ENCODE measurements at places on chromosomes 3 and 15.
A peak's percentile ranks its signal among the peaks of the same experiment; 100 is the strongest.

GRCh38 chr3:185864767-185865166 is 39.9 kb upstream of the IGF2BP2 start:
- DNase-seq, result no peak

DNA sequence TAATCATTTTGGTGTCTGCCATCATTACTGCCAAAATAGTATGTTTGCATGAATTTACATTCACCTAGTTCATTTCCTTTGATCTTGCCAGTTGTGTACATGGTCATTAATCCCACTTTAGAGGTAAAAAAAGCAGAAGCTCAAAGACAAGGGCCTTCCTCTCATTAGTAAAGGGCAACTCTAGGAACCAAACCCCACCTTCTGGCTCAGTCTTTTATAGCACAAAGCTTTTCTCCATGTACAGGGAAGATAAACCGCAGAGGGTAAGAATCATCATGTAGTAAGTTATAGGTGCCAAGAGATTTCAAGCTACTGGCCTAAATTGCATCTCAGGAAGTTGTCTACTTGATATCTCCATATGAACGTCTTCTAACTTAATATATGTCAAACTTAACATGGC is 19.3 kb upstream of the SPG21 start:
- DNase-seq, result no peak

DNA sequence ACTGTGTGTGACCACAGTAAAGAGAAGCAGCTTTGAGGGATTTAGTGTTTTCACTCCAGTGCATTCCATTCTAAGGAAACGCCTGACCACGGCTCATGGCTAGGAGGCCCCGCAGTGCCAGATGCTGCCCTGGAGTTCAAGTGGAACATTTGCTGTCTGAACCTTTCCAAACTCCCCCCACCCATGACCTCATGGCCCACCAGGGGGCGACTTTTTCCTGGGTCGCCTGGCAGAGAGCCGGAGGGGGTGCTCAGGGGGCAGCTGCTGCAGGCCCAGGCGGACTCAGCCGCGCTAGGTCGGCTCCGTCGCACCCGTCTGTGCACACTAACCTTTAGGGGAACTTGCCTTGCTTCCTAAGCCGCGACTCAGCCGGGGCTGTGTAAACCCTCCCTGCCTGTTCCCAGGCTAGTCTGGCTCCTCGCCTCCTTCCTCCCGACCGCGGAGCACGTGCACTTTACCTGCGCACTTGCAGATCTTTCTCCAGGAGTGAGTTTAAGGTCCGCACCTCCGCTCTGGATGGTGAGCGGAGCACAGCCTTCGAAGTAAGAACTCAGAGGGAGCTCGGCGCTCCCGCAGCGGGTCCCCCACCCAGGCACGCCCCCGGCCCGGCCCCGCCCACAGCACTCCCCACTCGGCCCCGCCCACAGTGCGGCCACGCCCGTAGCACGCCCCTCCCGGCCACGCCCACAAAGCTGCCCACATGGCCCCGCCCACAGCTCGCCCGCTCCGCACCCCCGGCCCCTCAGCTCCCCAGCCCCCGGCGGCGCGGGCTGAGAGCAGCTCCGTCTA is at the start of gene OCA2:
TSS of gene OCA2 (minus strand) at position 550 of the 789 bp plus-strand sequence. CDS start 17,441 bp downstream, outside the sequence.
- no peak for DNase-seq

GRCh38 chr3:24857945-24858344 is 363.3 kb upstream of the THRB start:
- no peak for DNase-seq

GRCh38 chr3:8443829-8444791 is 57.5 kb upstream of the LMCD1 start:
- no peak for DNase-seq

DNA sequence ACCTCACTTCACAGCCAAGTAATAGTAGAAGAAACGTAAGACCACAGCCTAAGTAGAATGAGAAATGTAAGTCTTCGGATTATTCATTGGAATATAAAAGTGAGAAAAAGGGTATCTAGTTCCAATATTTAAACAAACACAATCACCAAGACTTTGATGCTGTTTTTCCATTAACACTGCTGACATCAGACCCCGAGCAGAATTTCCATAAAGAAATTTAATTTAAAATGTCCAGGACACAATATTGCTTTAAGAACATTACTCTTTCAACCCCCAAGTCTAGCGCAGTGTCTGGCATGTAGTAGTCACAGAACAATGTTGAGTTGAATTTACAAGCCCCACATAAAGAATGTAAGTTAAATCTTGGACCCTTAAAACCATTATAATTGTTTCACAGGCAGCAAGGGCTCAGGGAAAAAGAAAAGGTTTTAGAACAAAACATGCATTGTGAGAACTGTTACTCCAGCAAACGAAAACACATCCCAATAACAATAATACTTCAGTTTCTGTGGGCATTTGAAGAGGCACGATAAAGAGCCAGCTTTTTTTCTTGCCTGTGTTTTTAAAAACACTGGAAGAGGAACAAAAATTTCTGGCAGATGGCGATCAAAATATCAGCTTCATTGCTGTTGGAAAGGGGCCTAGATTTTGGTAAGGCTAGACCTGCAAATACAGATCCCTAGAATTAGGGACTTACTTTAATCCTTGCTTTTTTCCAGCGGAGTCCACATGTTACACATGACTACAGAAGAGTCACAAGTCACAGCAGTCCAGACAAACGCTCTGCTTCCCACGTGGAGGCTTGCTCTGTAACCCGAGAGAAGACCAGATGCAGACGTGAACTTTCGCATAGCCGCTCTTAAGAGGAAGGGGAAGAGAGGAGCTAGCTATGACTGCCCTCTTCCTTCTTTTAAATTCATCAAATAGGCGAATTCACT is 77.9 kb upstream of the IGSF10 start:
- DNase-seq, result no peak

DNA sequence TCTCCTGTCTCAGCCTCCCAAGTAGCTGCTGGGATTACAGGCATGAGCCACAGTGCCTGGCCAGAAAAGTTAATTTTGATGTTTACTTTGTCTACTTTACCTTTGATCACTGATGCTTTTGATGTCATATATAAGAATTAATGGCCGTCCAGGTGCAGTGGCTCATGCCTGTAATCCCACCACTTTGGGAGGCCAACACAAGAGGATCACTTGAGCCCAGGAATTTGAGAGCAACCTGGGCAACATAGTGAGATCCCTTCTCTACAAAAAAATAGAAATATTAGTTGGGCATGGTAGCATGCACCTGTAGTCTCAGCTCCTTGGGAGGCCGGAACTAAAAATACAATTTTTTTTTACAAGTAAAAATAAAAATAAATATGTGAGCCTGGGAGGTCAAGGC is 6.8 kb upstream of the INO80 start:
- DNase-seq, result no peak

DNA sequence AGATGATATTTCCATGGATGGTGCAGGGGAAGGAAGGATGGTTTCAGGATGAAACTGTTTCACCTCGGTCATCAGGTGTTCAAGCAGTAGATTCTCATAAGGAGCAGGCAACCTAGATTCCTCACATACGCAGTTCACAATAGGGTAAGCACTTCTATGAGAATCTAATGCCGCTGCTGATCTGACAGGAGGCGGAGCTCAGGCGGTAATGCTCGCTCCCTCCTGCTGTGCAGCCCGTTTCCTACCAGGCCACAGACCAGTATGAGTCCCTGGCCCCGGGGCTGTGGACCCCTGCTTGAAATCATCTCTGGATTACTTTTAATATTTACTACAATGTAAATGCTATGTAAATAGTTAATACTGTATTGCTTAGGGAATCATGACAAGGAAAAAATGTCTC is 241.8 kb downstream of the ROBO2 start:
- no peak for DNase-seq

DNA sequence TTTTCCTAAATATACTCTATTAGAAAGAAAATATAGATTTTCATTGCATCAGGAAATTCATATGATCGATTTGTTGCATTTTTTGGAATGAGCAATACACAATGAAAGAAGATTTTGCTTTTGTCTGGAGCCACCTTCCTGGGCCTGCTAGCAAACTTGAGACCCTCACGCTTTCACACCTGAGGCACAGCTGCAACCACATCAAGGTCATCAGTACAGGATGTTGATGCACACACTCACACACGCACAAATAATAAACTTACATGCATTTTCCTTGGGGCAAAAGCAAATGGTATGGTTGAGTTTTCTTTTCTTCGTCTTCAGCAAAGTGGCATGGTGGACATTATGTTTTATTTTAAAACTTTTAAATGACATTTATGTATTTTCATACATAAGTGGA is 64.8 kb upstream of the SATB1 start:
- peak; percentile 29 for DNase-seq

- DNase-seq, result no peak
Measured at GRCh38 chr15:63233667-63234423, 43.6 kb upstream of the APH1B start.

DNA sequence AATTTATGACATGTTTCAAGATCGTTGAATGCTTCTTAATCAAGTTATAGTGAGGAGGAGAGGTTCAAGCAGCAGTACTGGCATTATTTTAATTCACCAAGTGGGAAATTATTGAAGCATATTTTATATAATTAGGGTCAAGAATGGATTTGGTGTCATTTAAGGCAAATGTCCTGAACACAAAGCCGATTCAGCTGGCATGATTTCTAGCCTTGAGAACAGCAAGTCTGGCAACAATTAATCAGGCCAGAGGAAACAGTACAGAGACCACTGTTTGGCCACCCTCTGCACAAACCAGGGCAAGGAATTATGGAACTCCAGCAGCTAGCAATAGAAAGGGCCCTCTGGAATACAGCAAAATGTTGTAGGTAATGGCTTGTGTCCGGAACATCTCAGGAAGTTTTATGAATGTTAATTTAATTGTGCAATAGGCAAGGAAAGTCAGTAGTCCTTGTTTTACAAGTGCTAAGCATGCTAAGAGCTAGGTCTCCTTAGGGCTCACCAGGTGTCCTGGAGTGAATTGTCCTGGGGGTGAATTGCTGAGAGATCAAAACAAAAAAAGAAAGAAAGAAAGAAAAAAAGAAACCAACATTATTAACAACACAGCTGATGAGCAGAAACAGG is 38.7 kb upstream of the SNRK start:
- no peak for DNase-seq

DNA sequence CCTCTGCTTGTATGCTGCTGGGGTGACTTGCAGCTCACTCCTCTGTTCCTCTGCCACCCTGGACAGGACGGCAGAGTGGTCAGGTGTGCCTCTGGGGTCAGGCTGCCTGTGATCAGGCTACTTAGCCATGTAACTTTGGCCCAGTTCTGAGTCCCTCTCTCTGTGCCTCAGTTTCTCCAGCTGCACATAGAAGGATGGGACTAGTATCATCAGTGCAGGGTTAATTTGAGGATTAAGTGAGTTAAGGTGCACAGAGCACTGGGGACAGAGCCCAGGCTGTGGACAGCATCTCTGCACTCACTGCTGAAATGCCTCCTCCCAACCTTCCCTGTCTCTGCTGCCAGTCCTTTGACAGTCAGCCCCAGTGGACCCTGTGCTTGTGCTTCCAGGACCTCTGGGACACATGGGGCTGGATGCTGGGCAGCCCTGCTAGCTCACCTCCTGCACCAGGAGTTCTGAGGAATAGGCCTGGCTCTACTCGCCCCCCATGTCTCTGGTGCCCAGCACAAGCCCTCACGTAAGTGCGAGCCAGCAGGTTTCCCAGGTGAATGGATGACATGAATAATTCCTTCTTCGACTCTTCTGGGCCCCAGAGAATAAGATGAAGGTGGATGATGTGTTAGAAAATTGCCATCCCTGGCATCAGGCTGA is 19.3 kb upstream of the PRR23E start:
- DNase-seq, result no peak

GRCh38 chr3:39982665-39983357 is 173.4 kb downstream of the MYRIP start:
- DNase-seq, result no peak

Data from CD4-positive, alpha-beta T cell treated with Interleukin-15 for 4 hours (primary cell).